Dermis microvascular lymphatic vessel endothelial cell (primary cell): ENCODE measurements at places on chromosomes 6 and 20. TPM values are rescaled to one million over a fixed set of nuclear protein-coding genes. Genes with fewer than 3 reads are reported as not detected.

TUBB1 gene
- under 0.01 TPM in 1 of 2 replicates, not detected in the other for total RNA-seq

DNA sequence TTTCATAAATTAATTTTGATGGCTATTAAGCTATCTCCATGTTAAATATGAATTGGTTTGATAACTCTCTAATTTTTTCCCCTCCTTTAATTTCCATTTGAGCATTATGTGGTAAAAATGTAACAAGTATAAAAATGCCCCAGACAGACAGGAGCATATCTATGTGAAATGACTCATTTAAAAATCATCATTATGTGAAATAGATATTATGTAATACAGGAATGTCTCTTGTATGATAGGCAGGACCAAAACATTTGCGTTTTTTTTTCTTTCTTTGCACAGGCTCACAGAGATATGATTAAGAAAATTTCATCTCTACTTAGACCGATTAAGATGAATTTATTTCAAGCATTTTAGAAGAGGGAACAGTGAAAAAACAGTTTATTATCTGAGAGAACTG is 95.8 kb downstream of the AKAP7 start:
- DNase-seq, result no peak

CST4 gene
- total RNA-seq, result not detected in 2 replicates

PERP gene
- total RNA-seq, result 20.5 and 32.0 TPM in 2 replicates

- no peak for DNase-seq
Observed at GRCh38 chr20:51563486-51564332, 21.2 kb upstream of the NFATC2 start.

DNA sequence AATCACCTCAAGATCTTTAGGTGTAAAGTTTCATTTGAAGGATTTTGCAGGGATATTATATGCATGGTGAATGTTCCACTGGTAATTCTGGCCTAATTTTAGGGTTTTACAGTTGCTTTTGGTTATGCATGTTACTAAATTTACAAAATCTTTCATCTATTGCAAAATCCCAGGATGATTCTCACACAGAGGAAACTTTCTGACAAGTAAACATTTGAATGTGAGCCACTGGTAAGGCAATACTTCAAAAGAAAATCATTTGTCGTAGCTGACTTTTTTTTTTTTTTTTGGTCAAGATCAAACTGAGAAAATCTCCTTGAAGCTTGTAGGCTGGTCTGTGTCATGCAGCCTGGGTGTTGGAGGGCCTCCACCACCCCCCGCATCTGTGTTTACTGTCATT is 141.9 kb upstream of the EXOC2 start:
- DNase-seq, result no peak
